ENCODE measurements at places on chromosomes 11 and 22.
A peak's percentile ranks its signal among the peaks of the same experiment; 100 is the strongest.

GRCh38 chr22:37633089-37633624, 6.3 kb upstream of the SH3BP1 start:
- DNase-seq: no peak

DNA sequence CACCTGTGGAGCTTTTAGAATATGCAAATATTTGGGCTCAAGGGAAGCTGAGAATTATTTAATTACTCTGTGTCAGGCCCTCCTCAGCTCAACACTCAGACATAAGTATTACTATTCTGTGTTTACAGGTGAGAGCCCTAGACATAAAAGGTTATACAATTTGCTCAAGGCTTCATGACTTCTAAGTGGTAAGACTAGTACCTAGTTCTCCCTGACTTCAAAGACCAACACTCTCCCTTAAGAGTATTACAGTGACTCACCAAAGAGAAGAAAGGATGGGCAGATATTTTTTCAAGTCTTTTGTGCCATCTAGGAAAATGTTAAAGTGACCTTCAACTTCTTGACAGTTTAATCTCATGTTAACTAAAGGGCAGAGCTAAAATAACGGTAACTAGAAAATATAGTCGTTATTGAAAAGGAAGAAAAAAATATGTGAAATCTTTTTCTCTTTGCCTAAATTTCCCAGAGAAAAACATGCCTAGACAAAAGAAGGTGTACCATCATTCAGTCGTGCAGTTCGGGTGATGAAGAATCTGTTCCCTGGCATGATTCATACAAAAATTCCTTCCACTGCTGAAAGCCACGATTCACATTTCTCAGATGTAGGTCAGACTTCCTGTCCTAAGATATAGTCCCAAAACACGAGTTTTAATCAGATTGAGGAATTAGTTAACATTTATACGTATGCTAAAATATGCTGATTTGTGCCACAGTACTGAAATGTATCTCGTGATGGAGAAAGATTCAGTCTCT, 849.1 kb upstream of the API5 start:
- no peak for DNase-seq

- no peak for DNase-seq
These were observed 55.0 kb upstream of the PTH start for GRCh38 chr11:13550761-13551160.

- no peak for DNase-seq
These were observed 42.9 kb downstream of the C11orf91 start for GRCh38 chr11:33657757-33658156.

GRCh38 chr11:23585416-23586104, 725.3 kb upstream of the CCDC179 start:
- DNase-seq: no peak

GRCh38 chr22:39856588-39856987, 37.0 kb downstream of the ENTHD1 start:
- no peak for DNase-seq

GRCh38 chr22:30826670-30827355, 132.1 kb downstream of the OSBP2 start:
- DNase-seq: no peak

- no peak for DNase-seq
These were observed 13.3 kb upstream of the SH3BP1 start for GRCh38 chr22:37626144-37626543.

DNA sequence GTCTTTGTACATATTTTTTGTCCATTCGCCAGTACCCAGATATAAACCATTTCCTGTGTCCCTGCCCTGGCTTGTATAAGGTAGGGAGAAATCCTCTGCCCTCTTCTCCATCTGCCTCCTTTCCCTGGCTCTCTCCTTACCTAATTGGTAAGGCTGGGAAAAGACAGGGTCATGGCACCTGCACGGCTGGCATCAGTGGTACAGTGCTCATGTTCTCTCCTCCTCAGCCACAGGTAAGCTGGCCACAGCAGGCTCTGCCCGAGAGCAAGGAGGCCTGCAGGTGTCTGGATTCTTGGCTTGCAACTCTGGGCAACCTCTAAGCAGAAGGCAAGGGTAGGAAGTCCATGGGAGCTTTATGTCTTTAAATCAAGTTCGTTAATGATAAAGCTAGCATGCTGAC, 419.9 kb downstream of the BUD13 start:
- DNase-seq: no peak

DNA sequence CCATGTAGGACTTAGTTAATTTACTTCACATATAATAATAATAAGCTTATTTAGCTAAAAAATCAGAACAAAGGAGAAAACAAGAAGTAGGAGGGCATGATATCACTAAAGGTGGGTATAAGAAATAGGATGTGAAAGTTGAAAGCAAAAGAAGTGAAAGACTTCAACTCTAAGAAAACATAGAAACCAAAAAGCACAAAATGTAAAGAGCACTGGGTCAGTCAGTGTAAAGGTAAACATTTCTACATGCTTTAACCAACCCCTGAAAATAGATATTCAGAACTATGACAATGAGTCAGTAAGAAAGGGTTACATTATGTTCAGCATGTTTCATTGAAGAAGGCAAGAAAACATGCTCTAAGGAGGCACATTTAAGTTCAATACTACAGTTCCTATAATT, 298.8 kb downstream of the SWAP70 start:
- no peak for DNase-seq

GRCh38 chr11:102799681-102800340, 1.9 kb upstream of the MMP1 start:
- no peak for DNase-seq

DNA sequence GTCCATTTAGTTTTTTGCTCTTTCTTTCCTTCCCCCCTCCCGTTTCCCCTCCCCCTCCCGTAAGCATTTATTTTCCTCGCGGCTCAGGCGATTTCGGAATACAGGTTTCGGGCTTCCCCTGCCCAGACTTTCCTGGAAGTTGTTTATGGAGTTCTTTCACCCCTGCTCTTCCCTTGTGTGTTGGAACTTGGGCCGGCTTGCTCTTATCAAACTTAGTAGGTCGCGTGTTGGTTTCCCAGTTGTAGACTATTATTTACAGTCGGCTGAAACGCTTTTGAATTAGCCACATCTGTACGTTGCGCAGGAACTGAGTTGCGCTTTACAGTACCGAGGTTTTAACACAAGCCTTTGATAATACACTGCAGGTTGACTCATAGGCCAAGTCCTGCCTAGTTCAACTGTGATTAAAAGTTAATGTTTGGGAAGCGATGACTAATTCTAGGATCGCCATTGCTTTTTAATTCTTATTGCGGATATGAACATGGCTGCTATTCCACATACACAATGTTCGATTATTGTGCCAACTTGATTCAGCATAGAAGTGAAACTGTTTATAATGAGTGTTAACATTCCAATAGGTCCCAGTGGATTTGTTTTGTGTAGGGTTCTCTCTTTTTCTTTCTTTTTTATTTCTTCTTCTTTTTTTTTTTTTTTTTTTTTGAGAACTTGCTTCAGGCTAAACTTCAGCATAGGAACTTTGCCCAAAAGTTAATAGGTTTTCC, 1.7 kb downstream of the YAP1 start:
- peak; percentile 60 for DNase-seq

DNA sequence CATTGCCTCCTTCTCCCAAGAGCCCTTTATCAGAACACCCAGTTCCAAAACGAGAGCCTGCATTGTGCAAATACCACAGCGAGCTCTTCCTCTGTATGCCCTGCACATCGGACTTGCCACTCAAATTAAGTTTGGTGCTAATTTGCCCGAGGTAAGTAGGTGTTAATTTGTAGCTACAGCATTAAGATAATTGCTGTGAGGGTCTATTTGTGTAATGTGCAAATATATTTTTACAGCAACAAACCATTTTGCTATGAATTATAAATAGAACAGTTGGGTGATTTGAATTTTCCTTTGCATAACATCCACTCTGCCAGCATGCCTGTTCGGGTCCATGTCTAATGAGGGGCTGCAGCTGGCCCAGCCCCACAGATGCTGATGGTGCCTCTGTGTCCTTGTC, 8.1 kb downstream of the ARHGAP8 start:
- DNase-seq: no peak

DNA sequence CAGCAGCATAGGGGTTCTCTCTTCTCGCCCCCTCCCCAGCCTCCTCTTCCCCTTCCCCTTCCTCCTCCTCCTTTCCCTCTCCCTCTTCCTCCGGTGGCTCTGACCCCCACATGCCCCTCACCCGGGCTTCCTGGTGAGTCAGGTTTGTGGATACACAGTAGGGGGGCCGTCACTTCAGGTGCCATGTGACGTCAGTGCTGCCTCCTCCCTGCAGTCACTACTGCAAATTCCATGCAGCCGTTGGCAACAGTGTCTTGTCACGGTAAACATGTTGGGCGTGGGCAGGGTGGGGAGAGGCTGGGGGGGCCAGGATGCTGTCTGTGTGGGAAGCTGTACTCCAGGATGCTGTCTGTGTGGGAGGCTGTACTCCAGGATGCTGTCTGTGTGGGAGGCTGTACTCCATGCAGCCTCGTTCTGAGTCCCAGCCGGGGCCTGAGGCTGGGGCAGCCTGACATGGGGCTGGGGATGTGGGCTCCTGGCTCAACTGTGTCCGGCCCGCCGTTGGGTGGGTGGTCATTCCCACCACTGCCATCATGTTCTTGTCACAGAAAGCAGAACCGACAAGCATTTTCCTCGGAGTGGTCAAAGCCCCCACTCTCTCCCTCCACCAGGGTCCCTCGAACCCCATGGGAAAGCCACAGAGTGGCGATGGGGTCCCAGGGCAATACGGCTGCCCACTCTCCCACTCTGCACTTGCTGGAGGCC, 2.4 kb upstream of the MUC2 start:
- no peak for DNase-seq

DNA sequence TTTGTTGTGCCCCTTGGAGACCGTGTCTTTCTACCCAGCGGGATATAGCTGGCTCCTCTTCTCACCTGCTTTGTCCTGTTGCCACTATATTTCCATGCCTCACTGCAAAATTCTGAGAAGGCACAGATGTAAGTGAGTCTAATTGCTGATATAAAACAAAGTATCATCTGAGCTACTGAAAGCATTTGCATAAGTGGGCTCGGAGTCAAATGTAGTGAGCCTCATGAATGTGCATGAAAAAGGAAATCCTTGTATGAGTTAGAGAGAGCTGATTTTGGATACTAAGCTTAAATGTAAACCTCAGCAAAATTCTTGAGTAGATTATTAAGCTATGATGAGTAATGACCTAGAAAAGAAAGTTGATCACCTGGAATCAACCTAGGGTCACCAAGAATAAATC, 13.9 kb downstream of the OVCH2 start:
- no peak for DNase-seq

- no peak for DNase-seq
These were observed 74.7 kb upstream of the WNT7B start for GRCh38 chr22:46051646-46052045.

- no peak for DNase-seq
These were observed 13.1 kb upstream of the EXPH5 start for GRCh38 chr11:108606495-108607160.

GRCh38 chr11:79661373-79661772, 220.5 kb upstream of the TENM4 start:
- no peak for DNase-seq

DNA sequence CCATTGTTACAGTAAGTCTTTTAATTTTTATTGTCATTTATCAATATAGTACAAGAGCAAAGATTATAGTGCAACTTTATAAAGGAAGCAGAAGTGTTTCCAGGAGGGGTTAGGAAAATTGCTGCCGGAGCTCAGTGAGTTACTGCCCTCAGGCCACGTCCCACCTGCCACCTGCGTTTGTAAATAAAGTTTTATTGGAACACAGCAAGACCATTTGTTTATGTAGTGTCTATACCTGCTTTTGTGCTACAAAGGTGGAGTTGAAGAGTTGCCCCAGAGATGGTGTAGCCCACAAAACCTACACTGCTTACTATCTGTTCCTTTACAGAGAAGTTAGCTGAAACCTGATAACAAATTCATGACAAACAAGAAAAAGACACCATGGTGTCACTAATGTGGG, 437.8 kb upstream of the B3GAT1 start:
- DNase-seq: no peak

GRCh38 chr11:78607696-78608095, 33.0 kb upstream of the NARS2 start:
- no peak for DNase-seq

- DNase-seq: peak; percentile 51
These were observed 165.5 kb upstream of the NTM start for GRCh38 chr11:131204765-131205380.

DNA sequence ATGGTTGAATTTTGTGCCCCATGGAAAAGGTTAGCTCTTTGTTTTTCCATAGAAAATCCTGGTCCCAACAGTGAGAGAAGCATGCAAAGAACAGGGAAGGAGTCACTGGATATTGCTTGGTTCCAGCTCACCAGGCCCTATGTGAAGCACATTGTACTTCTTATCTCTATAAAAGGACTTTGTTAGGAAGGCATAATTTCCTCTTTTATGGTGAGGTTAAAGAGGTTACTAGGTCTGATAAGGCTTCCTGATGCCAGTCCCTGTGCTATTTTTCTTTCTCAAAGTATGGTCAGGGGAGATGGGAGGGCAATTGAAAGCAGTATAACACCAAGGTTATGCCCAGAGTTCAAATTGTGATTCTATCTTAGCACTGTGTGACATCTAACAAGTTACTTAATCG, 162.6 kb downstream of the KIF18A start:
- no peak for DNase-seq

GRCh38 chr22:39567135-39567946, 3.2 kb upstream of the CACNA1I start:
- DNase-seq: no peak

GRCh38 chr11:6992457-6993417, 27.4 kb downstream of the ZNF214 start:
- DNase-seq: no peak

GRCh38 chr22:43753688-43754087, 58.4 kb downstream of the EFCAB6 start:
- no peak for DNase-seq

DNA sequence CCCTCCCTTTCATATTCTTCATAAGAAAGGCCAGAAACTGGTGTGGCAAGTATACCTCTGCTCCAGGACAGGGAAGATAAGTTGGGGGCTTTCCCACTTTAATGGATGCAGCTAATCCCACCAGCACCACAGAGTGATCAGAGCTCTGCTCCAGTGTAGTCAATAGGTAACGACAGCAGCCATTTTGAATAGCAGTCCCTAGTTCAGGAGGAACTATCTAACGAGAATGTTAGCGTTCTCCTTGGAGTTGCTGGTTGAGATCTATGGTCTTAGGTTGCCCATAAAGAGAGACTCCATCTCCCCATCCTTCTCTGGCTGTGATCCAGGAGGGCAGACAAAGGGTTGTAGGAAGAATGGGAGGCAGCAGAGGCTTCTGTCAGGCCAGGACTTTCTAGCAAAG, 64.0 kb upstream of the CCDC90B start:
- DNase-seq: no peak

DNA sequence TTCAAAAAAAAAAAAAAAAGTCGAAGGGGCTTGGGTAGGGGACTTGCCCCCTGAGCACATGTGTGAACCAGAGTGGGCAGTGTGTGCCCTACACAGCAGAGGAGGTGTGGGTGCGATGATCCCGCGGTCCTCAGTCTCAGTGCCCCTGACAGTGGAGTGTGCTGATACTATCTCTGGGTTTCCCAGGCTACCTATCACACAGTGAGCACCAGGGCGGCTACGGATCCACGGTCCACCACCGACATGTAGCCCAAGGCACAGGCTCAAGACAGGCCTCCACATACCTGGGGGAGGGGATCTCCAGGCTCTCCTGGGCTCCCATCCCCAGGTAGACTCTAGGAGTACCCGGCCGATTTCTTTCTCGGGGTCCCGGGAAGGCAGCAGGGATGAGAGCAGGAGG, 9.1 kb downstream of the B3GAT1 start:
- DNase-seq: no peak
